Stimulated activated CD8-positive, alpha-beta memory T cell treated with anti-CD3 and anti-CD28 coated beads, Interleukin-7, amount 100 ng/mL, for 1 hour (primary cell): ENCODE measurements at places on chromosomes 16 and 17.

GRCh38 chr17:33978889-33979288 is 276.2 kb upstream of the CCL2 start:
- DNase-seq: no peak

DNA sequence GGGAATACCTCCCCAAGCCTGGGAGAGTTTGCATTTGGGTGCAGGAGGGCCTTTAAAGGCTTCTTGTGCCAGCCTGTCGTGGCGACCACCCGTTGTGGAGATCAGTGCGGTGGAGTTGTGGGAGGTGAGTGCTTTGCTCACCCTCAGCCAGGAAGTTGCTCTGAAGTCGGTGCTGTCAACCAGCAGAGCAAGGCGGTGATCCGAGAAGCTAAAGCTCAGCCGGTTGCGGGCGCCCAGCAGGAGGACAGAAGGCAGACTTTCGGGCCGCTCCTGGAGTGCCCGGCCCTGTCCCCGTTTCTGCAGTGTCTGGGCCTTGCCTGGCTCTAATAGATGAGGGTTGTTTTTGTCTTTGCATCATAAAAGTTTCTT is 1.4 kb downstream of the UBE2I start:
- DNase-seq: no peak

DNA sequence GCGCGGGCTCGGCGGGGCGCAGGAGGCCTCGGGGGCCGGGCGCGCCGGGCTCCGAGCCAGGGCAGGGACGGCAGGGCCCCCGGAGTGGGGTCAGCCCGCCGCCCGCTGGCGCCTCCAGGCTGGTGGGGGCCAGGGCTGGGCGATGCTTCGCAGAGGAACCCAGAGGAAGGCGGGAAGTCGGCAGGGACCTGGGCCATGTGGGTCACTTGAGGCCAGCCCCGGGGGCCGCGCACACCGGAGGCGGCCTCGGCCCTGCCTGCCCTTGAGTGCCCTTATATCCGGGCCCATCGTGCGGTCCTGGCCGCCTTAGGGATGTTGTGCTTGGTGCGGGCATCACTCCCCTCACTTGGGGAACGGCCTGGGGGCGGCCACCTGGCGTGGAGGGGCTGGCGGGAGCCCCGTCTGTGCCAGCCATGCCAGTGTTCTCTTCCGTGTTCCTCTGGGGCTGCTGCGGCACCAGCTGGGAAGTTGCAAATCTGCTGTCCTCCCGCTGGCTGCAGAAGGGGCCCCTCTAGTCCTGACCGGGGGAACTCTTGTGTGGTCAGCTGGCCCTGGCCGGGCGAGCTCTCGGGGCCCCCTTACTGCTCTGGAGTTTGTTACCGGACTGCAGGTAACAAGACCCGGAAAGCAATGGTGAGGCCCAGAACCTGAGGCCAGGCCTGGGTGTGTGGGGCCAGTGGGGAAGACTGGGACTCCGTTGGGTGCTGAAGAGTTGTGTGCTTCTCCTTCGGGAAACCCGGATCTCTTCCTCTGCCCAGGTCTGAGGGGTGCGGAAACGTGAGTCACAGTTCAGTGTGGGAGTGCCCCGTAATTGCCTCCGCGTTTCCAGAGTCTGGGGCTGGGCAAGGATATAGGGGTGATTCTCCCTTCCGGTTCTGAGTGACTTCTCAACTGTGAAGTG is 849 bp downstream of the CAPN15 start:
- DNase-seq: no peak

- DNase-seq: no peak
These were observed 56.7 kb downstream of the TBX4 start for GRCh38 chr17:61508912-61509311.

DNA sequence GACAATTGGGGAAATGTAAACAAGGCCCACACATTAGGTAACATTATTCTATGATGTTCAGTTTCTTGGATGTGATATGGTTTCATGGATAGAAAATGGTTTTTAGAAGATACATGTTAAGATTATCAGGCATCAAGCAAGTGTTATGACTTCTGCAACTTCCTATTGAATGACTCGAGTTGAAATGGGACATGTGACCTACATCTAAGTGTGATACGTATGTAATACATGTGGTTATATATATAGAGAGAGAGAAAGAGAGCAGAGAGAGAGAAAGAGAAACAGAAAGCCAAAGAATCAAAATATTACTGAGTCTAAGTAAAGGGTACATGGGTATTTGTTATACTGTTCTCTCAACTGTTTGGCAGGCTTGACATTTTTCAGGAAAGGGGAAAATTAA is 1.7 kb downstream of the TMEM170A start:
- no peak for DNase-seq
